ENCODE measurements at places on chromosomes 11 and 22. TPM values are rescaled to one million over a fixed set of nuclear protein-coding genes. Genes with fewer than 3 reads are reported as not detected.

Gene MFRP
- not detected for total RNA-seq

Gene RBM14
- 34.9 TPM for total RNA-seq

Gene SMIM38
- not detected for total RNA-seq

Gene VSIG10L2
- total RNA-seq = not detected

Gene PLEKHB1
- not detected for total RNA-seq

Gene ZC3H12C
- 8.6 TPM for total RNA-seq

Gene MYRF
- total RNA-seq = 2.6 TPM
